ENCODE measurements at places on chromosomes 6 and 20.

DNA sequence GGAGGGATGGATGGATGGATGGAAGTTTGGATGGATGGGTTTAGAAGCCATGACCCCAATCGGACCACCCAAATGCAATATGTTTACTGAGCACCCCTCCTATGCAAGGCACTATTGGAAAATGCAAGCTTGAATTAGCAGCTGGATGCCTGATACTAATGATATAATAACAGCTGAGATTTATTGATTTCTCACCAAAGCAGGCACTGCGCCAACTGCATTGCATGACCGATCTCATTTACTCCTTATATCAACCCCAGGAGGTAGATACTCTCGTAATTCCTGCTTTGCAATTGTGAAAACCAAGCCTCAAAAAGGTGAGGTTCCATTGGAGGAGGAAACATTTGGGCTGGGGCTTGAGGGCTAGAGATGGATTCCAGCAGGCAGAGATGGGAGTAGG, 89.7 kb downstream of the KCNB1 start:
- no peak for DNase-seq

DNA sequence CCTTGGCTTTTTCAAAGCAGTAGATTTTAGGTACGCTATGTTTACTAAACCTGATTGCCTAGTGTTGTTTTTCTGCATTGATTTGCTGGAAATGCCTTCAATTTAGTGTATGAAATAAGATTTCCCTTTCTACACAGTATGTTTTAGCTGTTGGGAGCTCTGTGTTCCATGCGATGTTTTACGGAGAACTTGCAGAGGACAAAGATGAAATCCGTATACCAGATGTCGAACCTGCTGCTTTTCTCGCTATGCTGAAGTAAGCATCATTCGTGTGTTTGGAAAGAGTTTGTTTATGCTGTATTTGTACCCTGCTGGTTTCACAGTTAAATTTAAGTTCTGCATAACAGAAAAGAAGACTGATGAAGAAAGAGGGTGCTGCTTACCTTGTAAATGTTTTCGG, 1.9 kb downstream of the BTBD3 start:
- no peak for DNase-seq

- DNase-seq, result no peak
These were observed 16.6 kb downstream of the TBC1D20 start for GRCh38 chr20:445514-446336.

GRCh38 chr20:32125506-32125905, 16.0 kb downstream of the TM9SF4 start:
- no peak for DNase-seq

GRCh38 chr6:108658174-108658573, 97.5 kb downstream of the FOXO3 start:
- DNase-seq, result no peak

GRCh38 chr6:119277052-119277451, 72.5 kb downstream of the MAN1A1 start:
- DNase-seq, result no peak

- no peak for DNase-seq
These were observed 74.9 kb upstream of the FOXP4 start for GRCh38 chr6:41471064-41471895.

DNA sequence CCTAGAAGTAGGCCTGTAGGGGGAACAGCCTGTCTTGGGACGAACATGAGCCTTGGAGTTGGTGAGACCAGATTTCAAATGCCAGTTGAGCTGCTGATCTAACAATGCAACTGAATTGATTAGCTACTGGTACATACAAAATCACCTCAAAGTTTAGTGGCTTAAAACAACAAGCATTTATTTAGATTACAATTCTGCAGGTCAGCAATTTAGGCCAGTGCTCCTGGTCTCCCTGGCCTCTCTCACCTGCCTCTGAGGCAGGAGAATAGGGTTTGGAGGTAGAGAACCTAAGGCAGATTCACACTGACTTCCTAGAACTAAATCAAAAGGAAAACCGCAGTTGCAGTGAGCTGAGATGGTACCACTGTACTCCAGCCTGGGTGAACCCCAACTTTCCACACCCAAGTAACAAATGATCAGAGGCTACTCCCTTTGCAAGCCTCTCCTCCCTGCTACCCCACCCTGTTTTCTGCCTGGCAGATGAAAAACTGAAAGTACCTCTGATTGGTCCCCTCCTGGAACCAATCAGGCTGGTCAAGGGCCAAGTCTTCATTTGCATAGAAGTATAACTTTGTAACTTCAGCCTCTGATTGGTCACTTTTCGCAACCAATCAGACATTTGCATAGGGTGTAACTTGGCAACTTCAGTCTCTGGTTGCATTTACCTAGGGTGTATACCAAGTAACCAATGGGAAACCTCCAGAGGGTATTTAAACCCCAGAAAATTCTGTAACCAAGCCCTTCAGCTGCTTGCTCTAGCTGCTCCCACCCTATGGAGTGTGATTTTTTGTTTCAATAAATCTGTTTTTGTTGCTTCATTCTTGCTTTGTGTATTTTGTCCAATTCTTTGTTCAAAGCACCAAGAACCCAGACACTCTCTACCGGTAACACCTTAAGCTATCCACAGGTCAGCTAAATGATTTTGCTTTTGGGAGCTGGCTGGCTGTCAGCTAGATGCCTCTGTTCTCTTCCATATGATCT, 8.1 kb upstream of the UBR2 start:
- no peak for DNase-seq

GRCh38 chr20:62357187-62357667, 9.9 kb downstream of the LAMA5 start:
- no peak for DNase-seq

GRCh38 chr6:137231895-137232294, 12.7 kb upstream of the IFNGR1 start:
- DNase-seq, result no peak
